ENCODE measurements at places on chromosomes 12 and 14. TPM values are rescaled to one million over a fixed set of nuclear protein-coding genes. Genes with fewer than 3 reads are reported as not detected.

Gene RNASE3
- not detected for total RNA-seq

Gene IFI27L2
- total RNA-seq: 59.8 TPM

Gene LRRC10
- total RNA-seq: not detected

Gene TCL1A
- 0.12 TPM for total RNA-seq

Gene RPGRIP1
- not detected for total RNA-seq

Gene PPP1R3E
- total RNA-seq: 2.9 TPM

Gene STK38L
- total RNA-seq: 12.6 TPM

Gene JPH4
- total RNA-seq: not detected

Gene TSPAN8
- not detected for total RNA-seq

Gene RPS6KA5
- total RNA-seq: 3.2 TPM

Gene PLCZ1
- total RNA-seq: not detected

Gene CCNT1
- total RNA-seq: 28.8 TPM

Gene TMBIM4
- 94.6 TPM for total RNA-seq

Gene FOXM1
- total RNA-seq: 14.3 TPM

Gene HCAR3
- not detected for total RNA-seq

Gene KDM2B
- total RNA-seq: 47.9 TPM

Gene MAP3K9
- total RNA-seq: 1.4 TPM

Gene ABCD2
- 0.33 TPM for total RNA-seq

Gene MTHFD1
- total RNA-seq: 114 TPM

Gene LHX5
- not detected for total RNA-seq

Gene C12orf60
- 0.50 TPM for total RNA-seq

Gene L2HGDH
- total RNA-seq: 4.9 TPM

Gene PNMA1
- 25.9 TPM for total RNA-seq

Gene LIN7A
- total RNA-seq: 3.1 TPM

Gene KCNH5
- 0.12 TPM for total RNA-seq

Gene ARHGAP9
- 0.12 TPM for total RNA-seq

Gene ART4
- total RNA-seq: not detected

Gene ERBB3
- 0.11 TPM for total RNA-seq

Gene RARG
- 27.1 TPM for total RNA-seq

Gene RAPGEF3
- total RNA-seq: 6.1 TPM

Gene C1R
- total RNA-seq: 27.1 TPM

Gene GLT8D2
- total RNA-seq: 19.0 TPM

Gene GYS2
- total RNA-seq: not detected

Gene NDRG2
- 0.44 TPM for total RNA-seq

Gene NANOG
- total RNA-seq: not detected

Gene RILPL2
- 3.5 TPM for total RNA-seq

Gene BICDL1
- total RNA-seq: 0.11 TPM

Gene SDR9C7
- total RNA-seq: not detected

Gene PMEL
- 1.5 TPM for total RNA-seq

Gene KDM5A
- total RNA-seq: 57.7 TPM

Gene KRT3
- total RNA-seq: not detected

Gene TSPAN19
- total RNA-seq: 0.25 TPM

Gene REM2
- total RNA-seq: 0.12 TPM

Measured in uterine smooth muscle cell (primary cell).